Karpas-422 (cell line): ENCODE measurements at places on chromosomes 4 and X.
A peak's percentile ranks its signal among the peaks of the same experiment; 100 is the strongest.

- DNase-seq = no peak
These were observed 105.2 kb upstream of the FRG1 start for GRCh38 chr4:189835505-189835904.

DNA sequence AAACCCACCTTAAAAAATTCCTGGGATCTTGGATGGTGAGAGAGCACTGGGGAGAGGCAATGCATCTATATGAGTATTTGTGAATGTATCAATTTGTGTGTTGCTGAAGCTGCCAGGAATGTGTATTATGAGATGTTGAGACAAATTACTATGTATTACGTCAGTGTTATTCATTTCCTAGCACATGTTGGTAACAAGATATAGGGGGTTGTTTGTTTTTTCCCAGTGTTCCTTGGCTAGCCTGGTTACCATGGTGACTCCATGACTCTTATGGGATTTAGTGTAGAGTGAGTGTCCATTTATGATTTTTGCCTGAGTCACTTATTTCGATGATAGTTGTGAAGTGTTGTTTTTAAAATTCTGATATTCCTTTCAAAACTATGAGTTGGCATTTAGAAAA is 65.6 kb downstream of the RAB40A start:
- no peak for DNase-seq

GRCh38 chr4:1246111-1246881 is 2.6 kb downstream of the CTBP1 start:
- peak; percentile 72 for DNase-seq

- DNase-seq = no peak
These were observed 680.7 kb upstream of the GRID2 start for GRCh38 chr4:91622925-91623602.

GRCh38 chrX:35773958-35774564 is 24.1 kb upstream of the MAGEB16 start:
- DNase-seq = no peak

GRCh38 chr4:5865896-5866599 is 26.8 kb downstream of the CRMP1 start:
- peak; percentile 70 for DNase-seq

DNA sequence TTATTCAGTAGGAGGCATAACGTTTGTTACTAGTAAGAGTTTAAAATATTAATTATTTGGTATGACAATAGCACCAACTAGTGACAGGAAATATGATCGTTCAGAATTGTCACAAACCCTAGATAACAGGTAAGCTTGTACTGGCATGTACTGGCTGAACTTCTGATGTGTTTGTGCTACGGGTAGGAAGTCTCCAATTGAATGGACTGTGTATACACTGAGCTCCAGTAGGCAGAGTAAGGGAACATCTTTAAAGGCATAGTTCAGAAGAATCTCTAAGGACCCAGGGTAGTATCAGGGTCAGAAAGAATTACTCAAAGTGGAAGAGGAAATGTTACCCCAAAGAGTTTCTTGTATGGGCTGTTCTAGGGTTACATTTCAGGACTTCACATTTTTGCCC is 230.4 kb downstream of the EDA2R start:
- DNase-seq = peak; percentile 67

DNA sequence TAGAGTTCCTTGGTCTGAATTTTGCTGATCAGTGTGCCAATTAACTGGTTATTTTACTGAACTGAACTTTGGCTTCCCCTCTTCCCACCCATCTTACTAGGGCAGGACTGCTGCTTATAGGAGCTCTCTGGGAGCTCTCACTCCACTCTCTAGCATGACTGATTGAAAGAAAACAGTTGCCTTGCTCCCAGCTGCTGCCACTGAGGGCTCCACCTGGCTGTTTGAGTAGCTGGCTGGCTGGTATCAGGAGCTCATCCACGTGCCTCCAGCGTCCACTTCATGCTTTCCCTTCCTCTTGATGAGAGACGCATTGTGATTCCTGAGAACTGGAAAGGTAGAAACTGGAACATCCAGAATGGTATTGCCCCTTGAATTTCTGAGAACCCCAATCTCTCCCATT is 73.0 kb upstream of the KLHL13 start:
- no peak for DNase-seq

DNA sequence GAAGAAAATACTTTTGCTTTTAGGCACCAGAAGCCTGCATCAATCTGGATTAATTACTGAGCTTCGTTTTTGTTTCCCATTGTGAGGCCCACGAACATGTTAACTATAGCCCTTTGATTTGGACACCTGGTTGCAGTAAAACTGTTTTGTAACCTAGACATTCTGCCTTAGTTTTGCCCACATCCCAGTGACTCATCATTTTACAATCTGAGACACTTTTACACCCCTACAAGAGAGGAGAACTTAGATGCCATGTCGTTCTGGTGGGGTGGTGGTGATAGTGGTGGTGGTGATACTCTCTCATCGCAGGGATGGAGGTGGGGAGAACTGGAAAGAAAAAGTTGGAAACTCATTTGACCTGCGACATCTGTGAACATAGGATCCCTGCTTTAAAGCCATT is 1257.2 kb downstream of the ADGRL3 start:
- no peak for DNase-seq

- DNase-seq = no peak
These were observed 188.2 kb downstream of the GC start for GRCh38 chr4:71595576-71596108.

DNA sequence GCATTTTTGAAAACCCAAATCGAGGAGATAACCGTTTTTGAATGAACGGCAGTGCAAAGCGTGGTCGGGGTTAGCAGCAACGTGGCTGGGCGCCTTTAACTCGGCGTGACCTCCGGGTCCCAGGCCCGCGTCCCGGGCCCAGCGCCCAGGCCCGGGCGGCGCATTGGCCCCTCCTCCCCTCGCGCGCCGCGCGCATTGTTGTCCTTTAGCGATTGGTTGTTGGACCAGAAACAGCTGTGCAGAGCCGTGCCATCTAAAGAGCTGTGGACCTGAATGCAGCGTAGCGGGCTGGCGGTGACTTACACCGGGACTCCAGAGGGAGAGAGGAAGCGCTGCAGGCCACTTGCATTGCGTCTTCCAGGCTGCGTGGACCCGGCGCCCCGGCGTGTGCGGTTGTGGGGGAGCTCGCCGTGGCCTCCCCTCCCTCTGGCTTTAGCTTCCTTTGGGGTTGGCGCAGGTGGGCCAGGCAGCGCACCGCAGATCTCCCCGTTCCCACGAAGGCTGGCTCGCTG is at the start of gene STOX2:
Gene STOX2, plus strand, starts transcription at position 227 of the 512 bp plus-strand sequence. CDS start 1,484 bp downstream, outside the sequence.
- DNase-seq = no peak

GRCh38 chr4:48191758-48192157 is 57.7 kb upstream of the TXK start:
- no peak for DNase-seq

- no peak for DNase-seq
These were observed 47.2 kb downstream of the C4orf50 start for GRCh38 chr4:5971078-5971450.

- DNase-seq = no peak
These were observed 6.7 kb downstream of the APOO start for GRCh38 chrX:23901060-23901459.

GRCh38 chr4:113881256-113881655 is 98.2 kb downstream of the ARSJ start:
- DNase-seq = no peak

DNA sequence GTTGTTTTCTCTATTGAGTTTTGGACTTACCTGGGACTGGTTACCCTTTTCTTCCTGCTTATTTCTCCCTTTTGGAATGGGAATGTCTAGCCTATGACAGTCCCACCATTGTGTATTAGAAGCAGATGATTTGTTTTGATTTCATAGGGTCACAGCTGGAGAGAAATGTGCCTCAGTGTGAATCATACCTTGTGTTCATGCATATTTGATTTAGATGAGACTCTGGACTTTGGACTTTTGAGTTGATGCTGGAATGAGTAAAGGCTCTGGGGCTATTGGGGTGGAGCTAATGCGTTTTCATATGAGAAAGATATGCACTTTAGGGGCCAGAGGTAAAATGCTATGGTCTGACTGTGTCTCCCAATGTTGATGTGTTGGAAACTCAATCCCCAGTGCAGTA is 30.5 kb upstream of the TEX13C start:
- no peak for DNase-seq

GRCh38 chrX:16210061-16210460 is 42.8 kb downstream of the MAGEB17 start:
- DNase-seq = no peak

GRCh38 chr4:40912460-40913184 is 162.9 kb downstream of the NSUN7 start:
- DNase-seq = no peak

DNA sequence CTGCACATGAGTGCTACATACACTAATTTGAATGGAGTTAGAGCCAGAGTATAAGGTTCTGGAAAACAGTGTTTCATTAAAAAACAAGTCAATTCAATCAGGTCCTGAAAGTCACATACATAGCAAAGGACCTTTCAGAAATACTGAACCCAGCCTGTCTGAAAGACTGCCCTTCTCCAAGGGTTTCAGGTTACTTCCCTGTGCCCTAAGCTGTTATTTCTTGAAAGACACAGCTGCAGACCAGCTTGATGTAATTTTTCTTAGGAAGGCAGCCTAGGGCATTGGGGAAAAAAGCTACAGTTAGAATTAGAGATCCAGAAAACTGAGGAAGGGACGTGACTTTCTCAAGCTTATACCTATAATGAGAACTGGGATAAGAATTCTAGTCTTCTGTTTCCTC is 155.9 kb upstream of the MAOA start:
- no peak for DNase-seq

DNA sequence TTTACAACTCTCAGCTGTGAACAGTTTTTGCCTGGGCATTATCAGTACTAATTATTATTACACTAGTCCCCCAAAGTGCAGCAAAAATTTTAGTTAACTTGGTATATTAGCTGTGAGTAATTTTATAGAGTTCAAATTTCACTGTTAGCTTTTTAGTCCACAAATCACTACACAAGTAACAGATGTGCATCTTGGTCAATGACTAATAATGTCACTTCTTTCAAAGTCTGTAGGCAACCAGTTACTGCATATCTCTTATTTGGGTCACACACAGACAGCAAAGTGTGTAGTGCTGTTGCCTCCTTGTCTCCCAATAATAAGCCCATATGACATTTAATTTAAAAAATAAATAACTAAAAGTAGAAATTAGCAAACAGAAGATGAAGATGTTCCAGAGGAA is 159.9 kb downstream of the SCFD2 start:
- DNase-seq = no peak

DNA sequence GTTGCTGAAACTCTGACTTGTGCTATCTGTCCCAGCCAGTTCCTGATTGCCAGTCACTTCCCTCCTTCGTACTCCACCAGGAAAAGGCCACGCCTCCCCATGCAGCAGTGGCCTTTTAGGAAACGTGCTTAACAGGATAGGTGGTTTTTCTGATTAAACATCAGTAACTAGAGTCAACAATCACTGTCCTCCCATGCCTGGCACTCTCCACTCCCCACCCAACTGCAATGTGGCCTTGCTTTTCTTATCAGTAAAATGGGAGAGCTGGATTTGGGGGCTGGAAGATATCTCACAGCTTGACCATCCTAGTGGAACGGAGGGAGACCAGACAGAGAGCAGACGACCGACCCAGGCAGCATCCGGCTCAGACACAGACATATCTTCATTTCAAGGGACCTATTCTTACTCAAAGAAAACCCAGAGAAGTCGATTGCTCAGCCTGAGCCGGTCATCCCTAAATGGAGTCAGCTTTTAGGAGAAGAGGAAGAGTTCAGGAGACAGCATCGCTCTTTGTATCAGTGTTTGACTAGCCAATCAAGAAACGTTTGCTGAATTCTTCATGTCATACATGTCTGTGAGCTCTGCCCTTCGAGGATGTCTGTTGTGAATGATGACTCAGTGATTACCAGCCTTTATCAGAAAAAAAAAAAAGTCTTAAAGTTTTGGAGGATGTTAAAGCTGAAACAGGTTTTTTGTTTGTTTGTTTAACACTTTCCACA is 12.7 kb upstream of the UBA6 start:
- DNase-seq = no peak

- DNase-seq = no peak
These were observed 1008.5 kb upstream of the LCORL start for GRCh38 chr4:19030048-19030447.

GRCh38 chr4:182478475-182478874 is 235.3 kb downstream of the TENM3 start:
- peak; percentile 63 for DNase-seq

- DNase-seq = no peak
These were observed 10.4 kb upstream of the GABRE start for GRCh38 chrX:151984902-151985301.

- no peak for DNase-seq
These were observed 64.4 kb upstream of the IBSP start for GRCh38 chr4:87734936-87735335.

DNA sequence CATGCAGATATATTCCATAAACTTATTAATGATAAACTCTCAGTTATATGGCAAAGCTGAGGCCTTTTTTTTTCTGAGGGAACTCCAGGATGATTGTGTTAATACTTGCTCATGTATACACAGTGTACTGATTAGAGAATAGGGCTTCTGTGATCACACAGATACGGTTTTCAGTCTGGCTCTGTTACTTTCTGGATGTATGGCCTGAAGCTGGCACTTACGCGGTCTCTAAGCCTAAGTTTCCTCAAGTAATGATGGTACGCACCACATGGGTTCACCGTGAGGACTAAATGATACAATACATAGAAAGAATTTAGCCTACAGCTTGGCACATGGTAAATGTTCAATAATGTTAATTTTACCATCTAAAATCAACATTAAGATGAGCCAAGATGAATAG is 73.8 kb downstream of the SEC24D start:
- DNase-seq = peak; percentile 50

DNA sequence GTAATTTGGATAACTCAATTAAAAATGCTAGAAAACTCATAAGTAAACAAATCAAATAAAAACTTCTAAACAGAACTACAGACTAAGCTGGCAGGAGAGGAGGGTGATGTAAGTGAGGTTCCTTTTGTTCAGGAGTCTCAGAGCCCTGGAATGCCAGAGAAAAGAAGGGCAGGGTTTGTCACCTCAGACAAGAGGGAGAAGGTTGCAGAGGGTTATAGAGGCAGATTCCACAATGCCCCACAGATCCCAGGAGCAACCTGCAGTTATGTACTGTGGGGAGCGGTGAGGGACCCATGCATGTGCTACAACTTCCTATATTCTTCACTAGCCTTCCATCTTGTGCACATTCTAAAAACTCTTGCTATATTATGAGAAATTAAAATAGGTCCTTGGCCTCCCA is 129.7 kb downstream of the CFAP299 start:
- DNase-seq = no peak

DNA sequence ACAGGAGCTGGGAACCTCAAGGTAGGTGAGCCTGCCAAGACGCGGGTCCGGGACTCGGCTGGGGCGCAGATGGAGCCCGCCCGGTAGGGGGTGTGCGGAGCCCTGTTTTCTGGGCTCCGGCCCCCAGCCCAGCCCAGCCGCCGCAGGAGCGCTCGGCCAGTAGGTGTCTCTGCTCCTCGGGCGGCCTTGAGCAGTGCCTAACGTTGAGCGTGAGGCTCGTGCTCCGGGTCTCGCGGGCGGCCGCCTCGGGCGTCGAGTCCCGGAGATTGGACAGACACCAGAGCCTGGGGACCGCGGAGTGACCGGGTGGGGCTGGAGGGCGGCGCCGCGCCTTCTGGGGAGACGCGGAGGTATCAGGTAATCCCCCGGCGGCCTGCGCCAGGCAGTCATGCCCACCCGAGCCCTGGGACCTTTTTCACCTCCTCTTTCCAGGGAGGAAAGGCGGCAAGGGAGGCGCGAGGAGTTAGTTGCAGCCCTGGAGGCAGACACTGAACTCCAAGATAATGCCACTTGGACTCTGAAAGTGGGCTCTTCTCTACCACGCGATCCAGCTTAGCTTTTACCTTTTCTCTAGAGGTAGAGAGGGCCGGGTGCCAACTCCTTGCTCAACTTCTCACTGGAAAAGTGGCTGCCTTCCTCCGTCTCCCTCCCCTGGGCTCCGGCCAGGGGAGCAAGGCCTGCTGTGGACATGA is 14.5 kb upstream of the FGG start:
- peak; percentile 67 for DNase-seq

- no peak for DNase-seq
These were observed 74.1 kb downstream of the EFNB1 start for GRCh38 chrX:68902706-68903504.
